Stimulated activated CD8-positive, alpha-beta memory T cell treated with anti-CD3 and anti-CD28 coated beads, Interleukin-4, amount 100 ng/mL, for 24 hours (primary cell): ENCODE measurements at places on chromosomes 3 and 15.

DNA sequence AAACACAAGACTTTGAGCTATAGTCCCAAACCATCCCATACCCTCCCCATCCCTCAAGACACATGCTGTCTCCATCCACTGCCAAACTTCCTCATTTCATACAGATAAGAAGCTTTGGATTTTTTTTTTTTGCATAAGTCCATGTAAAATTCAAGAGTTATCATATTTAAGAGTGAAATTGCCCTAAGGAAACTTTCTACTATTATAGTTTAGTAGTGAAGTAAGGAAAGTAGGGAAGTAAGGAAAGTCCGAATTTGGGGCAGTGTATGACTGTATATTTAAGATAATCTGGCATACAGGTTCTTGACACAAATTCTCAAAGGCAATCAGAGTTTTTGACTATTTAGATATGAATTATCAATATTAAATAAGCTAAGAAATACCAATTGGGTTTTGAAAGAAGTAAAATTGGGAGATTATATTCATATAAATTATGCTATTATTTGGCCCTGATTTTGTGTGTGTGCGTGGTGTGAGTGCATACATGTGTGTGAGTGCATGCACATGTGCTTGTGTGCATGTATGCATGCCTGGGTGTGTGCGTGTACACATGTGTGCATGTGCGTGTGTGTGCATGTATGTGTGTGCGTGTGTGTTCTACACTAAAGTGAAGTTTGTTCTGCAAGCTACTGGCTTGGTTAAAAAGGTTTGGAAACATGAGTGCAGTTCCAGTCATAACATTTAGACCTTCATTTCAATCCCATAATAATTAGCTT lies 83.6 kb upstream of the MBNL1 start:
- no peak for DNase-seq

- DNase-seq, result no peak
Observed at GRCh38 chr3:178083906-178084866, 452.1 kb upstream of the KCNMB2 start.

DNA sequence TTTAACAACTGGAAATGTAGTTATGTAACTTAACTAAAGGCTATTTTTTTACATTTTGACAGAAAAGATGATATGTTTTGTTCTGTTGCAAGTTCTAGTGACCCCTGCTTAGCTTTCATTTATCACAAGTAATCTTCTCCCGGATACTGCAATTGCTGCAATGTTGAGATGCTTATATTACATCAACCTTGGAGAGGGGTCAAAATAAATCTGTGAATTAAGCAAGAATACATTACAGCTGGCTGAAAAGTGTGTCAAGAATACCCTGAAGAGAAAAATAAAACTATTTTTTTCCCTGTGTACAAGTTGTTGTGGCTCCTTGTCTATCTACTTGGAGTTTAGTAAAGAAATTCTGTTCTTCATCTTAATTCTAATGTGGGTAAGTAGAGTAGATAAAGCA lies 232.1 kb upstream of the GOLIM4 start:
- no peak for DNase-seq

GRCh38 chr15:78315686-78316282 lies 16.4 kb upstream of the SKIC8 start:
- DNase-seq, result no peak

DNA sequence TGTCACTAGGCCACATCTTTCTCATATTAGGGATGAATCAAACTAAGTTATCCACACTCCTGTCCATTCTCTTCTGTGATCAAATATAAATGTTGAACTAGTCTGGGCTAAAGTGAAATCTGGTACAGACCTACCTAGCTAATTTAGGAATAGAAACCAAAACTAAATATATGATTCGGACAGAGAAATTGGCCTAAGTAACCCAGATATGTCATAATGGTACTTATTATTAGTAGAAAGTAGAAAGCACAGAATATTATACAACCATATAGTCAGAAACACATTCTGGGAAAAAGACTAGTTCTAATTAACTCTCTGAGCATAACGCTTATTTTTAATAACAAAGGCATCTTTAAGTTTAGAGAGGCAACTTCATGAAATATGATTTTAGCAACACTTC lies 389.0 kb downstream of the LSAMP start:
- DNase-seq, result no peak

GRCh38 chr3:66363148-66363547 lies 137.7 kb downstream of the LRIG1 start:
- no peak for DNase-seq

- no peak for DNase-seq
Observed at GRCh38 chr3:66270288-66270687, 49.5 kb downstream of the SLC25A26 start.

GRCh38 chr15:37524601-37525000 lies 409.8 kb upstream of the TMCO5A start:
- DNase-seq, result no peak

DNA sequence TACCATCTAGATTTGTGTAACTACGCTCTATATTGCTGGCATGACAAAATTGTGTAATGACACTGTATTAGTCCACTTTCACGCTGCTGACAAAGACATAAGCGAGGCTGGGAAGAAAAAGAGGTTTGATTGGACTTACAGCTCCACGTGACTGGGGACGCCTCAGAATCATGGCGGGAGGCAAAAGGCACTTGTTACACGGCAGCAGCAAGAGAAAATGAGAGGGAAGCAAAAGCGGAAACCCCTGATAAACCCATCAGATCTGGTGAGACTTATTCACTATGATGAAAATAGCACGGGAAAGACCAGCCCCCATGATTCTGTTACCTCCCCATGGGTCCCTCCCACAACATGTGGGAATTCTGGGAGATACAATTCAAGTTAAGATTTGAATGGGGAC lies 905.7 kb downstream of the DIPK2A start:
- no peak for DNase-seq

GRCh38 chr3:108505811-108506210 lies 4.6 kb downstream of the MYH15 start:
- DNase-seq, result no peak

DNA sequence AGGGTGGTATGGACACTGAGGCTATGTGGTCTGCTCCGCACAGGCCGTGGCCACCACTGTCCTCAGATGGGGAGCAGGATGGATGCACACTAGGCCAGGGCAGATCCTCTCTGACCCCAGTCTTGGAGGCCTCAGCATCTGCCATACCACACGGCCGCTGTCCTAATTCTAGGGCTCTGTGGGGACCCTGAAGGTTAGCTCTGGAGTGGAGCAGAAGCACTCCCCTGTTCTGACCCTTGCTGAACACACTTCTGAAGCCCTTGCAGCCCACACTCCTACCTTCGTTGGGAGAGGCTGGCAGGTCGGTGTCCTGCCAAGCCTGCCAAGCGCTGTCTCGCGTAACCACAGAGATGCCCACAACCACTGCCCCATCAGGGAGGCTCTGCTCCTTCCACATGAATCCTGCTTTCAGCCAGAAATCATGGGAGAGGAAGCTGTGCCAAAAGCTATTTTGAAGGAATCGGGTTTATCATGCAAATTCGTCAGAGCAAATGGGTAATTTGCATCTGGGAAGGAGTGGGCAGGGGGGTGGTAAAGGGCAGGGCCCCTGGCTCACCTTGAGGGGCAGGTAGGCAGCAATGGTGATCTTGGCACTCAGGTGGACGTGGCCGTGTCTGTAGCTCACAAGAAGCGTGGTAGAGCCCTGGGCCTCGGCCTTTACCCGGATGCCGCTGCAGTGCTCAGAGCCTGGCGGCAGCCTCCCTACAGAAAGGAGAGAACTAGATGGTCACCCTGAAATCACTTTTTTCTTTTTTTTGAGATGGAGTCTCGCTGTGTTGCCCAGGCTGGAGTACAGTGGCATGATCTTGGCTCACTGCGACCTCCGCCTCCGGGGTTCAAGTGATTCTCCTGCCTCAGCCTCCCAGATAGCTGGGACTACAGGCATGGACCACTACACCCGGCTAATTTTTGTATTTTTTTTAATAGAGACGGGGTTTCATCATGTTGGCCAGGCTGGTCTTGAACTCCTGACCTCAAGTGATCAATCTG lies 54.4 kb downstream of the NUP210 start:
- no peak for DNase-seq

DNA sequence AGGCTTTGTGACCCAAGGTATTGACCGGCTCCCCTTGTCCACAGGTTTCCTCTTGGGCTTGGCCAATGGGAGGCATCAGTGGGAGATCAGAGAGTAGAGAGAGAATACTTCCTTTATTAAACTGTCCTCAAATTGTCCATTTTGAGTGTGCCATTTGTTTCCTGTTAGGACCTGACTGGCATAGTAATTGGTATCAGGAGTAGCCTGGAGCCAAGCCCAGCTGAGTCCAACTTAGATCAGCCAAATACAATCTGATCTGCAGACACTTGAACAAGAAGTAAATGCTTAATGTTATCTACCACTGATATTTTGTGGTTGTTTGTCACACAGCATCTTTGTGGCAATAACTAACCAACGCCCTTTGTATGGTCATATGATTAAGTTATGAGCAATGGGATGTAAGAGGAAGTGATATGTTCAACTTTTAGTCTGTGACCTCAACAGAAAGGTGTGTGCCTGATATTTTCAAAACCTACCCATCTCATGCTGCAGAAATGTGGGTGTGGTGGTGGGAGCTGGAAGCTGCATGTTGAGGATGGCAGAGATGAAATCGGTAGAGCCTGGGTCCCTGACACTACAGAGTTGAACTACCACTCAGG lies 13.3 kb downstream of the MYD88 start:
- no peak for DNase-seq

DNA sequence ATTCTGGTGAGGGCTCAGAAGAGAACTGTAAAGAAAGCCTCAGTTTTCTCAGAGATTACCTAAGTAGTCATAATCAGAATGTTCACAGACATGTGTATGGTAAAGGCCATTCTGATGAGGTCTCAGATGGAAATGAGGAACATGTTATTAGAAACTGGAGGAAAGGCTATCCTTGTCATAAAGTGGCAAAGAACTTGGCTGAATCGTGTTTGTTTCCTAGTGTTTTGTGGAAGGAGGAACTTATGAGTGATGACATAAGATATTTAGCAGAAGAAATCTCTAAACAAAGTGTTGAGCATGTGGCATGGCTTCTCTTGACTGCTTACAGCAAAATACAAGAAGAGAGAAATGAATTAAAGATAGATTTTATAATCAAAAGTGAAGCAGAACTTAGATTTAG lies 12.8 kb upstream of the KLHL40 start:
- DNase-seq, result no peak

DNA sequence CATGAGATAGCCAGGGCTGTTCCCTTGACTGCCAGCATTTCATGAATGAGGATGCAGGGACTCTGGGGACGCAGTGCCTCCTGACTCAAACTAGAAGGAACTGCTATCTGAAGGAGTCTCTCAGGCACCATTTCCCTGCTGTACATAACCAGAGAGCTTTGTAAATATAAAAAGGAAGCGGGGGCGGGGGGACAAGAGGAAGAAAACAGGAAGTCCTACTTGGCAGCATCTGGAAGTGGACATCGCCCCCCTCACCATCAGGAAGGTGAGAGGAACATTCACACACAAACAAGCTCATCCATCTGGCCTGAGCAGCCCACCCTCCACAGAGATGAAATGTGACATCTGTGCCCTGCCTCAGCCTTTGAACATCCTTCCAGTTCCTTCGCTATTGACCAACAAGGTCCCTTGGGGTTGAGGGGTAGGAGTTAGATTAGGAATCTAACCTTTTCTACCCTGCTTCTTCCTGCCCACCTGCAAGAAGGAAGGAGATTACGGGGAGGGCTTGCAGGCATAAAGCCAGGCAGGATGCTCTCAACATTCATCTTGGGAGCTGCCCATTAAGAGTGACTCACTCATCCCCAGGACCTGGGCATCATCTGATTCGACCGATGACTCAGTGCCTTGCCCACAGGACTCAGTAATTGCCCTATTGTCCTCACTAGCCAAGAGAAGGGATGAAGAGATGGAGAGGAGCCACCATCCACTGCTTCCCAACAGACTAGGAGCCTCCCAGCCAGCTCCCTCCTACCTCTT lies 31.9 kb downstream of the SH3BP5 start:
- DNase-seq, result no peak

- DNase-seq, result no peak
Observed at GRCh38 chr3:158539414-158540014, 31.5 kb upstream of the MLF1 start.

GRCh38 chr3:128770387-128770786 lies 44.4 kb downstream of the RAB7A start:
- DNase-seq, result no peak

DNA sequence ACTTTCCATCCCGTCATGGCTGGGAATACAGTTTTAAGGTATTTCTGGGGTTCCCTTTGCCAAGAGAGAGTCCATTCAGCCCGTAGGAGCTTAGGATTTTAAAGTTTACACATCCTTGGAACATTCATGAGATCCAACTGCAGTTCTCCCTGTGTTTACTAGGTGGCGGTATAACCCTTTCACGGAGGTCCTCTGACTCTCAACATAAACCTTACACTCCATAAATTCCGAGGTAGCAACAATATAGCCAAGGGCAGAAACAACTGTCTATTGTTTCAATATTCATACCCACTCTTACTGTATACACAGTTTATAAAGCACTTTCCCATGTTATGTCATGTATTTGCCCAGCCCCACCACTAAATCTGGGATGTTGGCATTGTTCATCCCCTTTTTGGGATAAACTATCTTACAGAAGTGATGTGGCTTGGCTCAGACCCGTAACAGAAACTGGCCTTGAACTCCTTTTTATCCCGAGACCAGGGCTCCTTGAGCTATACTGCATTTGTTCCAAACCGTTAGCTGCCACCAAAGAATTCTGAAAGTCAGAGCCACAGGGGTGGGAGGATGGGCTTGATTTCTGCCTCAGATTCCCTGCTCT lies 69.2 kb upstream of the COL6A5 start:
- DNase-seq, result no peak

DNA sequence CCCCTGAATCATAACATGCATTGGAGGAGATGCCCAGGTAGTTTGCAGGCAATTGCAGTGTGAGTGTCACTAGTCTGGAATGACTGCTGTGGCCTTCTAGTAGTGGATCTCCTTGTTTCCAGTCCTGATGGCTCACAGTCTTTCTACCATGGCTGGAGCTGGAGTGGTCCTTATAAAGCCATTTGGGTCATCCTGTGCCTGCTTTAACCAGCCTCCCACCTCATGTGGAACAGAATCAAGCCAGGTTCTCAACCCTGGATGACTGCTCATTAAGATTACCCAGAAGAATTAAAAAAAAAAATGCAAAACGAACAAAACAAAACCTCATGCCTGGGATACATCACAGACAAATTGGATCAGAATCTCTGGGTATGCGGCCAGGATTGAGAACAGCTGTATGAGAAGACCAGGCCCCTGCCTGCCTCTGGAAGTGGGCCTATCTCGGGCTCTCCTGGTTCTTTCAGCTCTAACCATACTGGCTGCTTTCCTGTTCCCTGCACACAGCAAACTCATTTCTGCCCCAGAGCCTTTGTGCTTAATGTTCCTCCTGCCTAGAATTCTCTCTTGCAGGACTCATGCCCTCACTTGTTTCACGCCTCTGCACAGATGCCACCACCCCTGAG lies 96.4 kb downstream of the ITPR1 start:
- DNase-seq, result no peak

DNA sequence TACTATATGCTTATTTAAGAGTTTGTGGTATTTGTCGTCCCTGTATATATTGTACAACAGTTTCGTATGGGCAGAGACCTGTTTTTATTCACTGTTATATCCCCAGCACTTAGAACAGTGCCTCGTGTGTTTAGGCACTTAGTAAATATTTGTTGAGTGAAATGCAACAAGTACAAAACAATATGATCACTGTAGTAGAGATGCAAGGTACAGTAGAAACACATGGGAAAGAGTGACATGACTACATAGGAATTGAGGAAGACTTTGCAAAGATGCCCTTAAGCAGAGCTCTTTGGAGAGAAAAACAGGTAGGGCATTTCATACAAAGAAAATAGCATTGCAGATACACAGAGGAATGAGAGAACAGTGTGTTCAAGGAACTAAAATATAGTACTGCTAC lies 18.3 kb downstream of the RASA2 start:
- no peak for DNase-seq
